ENCODE measurements at places on chromosomes 2 and 18.

GRCh38 chr2:113198790-113199612 lies 25.2 kb downstream of the PSD4 start:
- DNase-seq, result peak; percentile 83

- no peak for DNase-seq
These were observed 31.4 kb downstream of the TIMM21 start for GRCh38 chr18:74179623-74180199.

GRCh38 chr2:1780693-1781092 lies 36.4 kb upstream of the PXDN start:
- DNase-seq, result no peak

- no peak for DNase-seq
These were observed 31.9 kb downstream of the ASB1 start for GRCh38 chr2:238458651-238459050.

- DNase-seq, result no peak
These were observed 5.9 kb downstream of the GBX2 start for GRCh38 chr2:236162031-236162845.

GRCh38 chr18:55396267-55396905 lies 191.6 kb downstream of the TCF4 start:
- no peak for DNase-seq

DNA sequence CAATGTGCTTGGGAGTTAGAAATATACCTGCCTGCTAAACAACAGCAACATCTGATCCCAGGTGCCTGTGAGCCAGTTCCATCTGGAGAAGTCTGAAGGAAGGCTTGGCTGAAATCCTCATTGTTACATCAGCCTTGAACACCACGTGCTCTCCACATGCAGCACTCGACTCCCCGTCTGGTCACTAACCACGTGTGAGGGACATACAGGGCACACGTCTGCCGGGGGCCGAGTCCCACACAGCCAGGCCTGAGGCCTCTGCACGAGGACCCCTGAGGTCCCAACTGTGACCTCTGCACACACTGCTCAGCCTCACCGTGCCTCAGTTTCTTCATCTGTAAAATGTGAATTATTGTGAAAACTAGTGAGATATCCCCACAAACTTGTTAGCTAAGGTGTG lies 236.5 kb upstream of the SALL3 start:
- no peak for DNase-seq

GRCh38 chr2:68396093-68396492 lies 31.0 kb downstream of the PLEK start:
- DNase-seq, result no peak

DNA sequence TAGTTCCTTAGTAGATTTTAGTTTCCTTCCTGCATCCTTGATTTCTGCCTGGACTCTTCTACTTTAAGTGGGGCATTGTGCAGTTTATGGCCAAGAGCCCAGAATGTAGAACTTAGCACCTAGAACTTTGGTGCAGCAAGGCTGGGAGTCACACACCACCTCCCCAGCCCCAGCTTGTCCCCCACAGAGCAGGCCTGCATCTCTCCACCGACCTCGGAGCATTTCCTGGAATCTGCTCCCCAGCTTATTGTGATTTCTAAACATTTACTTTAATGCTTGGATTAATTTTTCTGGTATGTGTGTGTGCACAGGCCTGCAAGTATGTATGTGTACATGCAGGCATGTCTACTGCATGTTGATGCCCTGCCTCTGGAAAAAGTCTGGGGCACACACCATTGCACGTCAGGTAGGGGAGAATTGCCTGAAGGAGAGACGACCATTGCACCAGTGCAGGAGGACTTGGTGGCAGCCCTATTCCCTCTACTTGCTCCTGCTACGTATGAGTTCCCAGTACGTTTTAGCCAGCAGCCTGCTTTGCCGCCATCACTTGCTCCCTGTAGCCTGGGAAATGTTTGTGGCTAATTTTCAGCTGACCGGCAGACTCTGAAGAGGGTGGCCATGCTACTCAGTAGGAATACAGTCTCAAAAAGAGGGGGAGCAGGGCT lies 419.9 kb upstream of the HS6ST1 start:
- no peak for DNase-seq

DNA sequence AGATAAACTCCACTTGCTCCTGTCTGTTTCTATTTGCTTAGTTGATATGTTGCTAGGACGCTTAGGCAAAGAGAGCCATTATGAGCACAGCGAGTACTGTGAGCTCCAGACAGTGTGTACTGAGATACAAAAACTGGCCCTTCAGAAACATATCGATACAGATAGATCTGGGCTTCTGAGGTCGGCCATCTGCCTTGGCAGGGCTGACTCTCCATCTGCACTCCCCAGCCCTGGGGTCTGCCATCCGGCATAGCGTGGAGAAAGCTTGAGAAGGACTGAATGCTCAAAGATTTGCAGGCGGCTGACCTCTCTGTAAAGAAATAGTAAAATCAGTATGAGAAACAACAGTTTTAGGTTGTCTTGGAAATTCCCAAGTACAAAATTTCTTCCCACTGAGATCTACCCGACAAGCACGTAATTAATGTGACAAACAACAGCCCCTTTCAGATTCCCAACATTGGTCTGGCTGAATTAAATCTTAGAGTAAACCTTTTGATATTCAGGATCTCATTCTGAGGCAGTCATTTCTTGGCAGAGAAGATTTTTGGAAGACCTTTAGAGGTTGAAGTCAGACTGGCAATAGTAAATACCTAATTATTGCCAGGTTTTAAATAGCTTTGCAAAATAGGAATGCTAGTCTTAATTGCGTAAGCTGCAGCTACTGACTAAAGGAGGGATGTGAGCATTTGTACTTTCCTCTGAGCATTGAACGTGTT lies 127.4 kb downstream of the CHST9 start:
- peak; percentile 59 for DNase-seq

DNA sequence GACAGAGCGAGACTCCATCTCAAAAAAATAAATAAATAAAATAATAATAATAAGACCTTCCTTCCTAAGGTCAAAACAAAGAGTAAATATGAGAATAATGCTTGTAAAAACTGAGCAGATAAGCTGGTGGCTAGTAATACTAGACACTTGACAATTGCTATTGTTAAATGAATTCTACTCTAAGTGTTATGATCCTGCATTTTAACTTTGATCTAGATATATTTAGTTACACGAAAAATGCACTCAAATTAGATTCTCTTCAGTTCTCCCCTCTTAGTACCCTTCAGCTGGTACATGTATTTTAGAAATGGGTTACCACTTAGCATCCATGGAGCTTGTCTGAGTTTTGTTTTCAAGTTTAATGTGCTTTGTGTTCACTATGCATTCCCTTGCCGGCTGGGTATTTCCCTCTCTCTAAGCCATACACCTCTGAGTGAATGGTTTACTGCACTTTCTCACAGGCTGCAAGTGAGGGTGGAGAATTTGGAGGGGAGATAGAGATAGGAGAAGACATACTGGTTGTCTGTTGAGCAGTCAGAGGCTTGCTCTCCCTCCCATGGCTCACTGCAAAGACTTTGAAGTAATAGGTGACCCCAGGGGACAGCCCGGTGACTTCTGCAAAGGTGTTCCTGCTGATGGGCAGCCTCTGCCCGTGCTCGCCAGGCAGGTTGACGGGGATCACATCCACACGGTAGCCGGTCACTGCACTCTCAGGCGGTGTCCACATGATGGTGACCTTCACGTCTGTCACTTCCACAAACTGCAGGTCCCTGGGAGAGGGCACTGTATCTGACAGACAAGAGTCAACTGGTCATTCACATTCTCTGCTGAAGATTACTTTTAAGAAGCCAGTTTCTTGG lies 29.9 kb downstream of the FN1 start:
- DNase-seq, result no peak

DNA sequence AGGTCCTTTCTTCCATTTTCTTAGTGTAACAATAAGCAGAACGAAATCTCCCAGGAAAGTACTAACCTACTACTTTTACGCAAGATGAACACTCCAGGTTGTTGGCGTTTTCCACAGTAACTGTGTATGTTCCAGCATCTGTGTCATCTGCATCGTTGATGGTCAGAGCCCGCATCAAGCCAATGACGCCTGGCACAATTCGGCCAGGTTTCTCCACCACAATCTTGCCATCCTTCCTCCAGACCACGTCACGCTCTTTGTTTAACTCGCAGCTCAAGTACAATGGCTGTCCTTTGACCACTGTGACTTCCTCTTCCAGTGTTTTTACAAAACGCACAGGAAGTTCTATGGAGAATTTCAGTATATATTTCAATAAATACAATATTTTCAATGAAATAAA lies 155.6 kb downstream of the PLEKHA3 start:
- no peak for DNase-seq

- no peak for DNase-seq
These were observed 44.3 kb upstream of the REL start for GRCh38 chr2:60837123-60837522.

DNA sequence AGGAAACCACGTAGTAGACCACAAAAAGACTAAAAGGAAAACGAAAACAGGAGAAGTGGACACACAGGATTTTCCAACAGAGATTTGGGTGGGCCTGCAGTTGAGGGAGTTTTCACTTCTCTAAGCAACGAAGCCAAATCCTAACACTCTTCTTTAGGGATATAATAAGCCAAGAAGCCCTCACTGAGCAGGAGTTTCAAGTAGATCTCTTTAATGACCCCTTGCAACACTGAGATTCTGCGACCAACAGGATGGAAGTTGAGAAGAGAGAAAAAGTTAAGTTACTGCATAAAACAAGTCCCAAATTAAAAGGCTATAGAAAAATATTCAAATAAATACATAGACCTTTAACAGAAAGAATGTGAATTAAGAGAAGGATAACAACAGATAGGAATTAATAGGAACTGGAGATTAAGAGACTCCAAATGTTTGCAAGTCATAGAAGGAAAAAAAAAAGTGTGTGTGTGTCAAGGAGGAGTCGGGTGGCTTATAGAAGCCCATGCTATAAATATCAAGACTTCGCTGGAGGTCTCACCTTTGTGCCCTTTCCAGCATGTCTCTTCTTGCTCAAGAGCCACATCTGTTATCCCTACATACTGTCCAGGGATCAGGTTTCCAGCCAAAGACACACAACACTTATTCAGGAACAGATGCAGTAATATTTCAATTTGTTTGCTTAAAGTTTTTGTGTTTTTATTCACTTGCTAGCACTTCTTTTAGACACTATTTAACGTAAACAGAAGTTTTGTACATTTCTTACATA lies 69.4 kb upstream of the ARHGAP28 start:
- DNase-seq, result no peak

GRCh38 chr18:60018618-60019462 lies 119.0 kb downstream of the PMAIP1 start:
- DNase-seq, result no peak

- DNase-seq, result no peak
These were observed 47.6 kb downstream of the PDE1A start for GRCh38 chr2:182379241-182379640.

DNA sequence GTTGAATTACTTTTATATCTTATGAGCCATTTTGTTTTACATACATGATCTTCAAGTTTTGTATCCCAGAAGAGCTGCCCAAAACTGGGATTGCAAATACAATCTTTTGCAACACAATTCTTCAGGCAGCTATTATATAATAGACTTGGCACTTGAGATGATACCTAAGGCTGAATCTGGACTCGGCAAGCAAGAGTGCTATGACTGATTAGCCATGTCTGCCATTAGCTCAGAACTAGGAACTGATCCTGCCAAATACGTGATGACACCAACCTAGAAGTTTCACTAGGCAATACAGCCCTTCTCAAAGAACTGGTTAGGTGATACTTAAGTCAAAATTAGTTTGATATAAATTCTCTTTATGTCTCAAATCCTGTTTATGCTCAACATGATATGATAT lies 619.6 kb downstream of the CPS1 start:
- DNase-seq, result no peak

DNA sequence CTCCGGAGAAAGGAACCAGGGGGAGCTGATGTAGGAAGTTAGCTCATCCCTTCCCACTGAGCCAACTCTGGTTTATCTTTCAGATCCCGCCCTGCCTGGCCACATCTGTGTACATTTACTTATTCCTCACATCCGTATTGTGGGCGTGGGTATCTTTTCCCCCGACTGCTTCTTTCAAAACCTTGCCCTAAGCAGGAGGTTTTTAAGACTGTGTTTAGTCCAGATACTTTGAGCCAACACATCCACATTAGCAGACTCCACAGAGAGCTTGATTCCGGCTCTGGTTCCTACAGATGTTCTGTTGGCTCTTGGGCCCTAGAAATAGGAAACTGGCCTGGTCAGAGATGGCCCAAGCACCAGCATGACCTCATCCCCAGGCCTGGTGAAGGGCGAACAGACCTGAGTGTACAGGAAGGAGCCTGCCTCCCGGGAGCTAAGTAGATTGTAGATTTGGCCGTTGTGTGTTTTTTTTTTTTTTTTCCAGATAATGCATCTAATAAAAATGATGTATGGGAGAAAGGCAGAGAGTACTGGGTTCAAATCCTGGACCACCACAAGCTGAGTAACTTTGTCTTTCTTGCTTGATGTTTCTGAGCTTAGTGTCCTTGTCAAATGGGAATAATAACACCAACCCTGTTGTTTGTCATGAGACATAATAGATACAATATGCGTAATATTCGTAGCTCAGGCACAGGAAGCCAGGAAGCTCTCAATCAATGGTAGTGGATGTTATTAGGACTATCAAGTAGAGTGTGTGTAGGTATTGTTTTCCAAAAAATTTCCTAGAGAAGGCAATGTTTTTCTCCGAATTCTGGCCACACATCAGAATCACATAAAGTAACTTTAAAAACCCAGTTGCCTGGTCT lies 92.3 kb downstream of the PRKCE start:
- DNase-seq, result no peak

DNA sequence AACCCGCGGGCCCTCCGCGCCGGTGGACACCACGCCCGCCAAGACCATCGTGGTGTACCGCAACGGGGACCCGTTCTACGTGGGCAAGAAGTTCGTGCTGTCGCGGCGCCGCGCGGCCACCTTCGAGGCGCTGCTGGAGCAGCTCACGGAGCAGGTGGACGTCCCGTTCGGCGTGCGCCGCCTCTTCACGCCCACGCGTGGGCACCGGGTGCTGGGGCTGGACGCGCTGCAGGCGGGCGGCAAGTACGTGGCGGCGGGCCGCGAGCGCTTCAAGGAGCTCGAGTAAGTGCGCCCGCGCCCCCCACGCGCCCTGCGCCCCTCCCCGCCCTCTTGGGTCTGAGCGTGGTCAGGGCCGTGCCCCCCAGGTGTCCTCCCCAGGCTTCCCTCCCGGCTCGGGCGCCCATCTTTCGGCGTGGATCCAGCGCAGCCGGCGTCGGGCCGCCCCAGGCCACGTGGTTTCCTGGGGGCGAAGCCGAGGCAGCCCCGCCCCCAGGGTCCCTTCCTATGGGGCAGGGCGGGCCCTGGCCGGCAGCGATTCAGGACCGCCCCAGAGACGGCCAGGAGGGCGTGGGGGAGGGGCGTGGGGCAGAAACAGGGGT lies 481 bp downstream of the DCDC2C start:
- DNase-seq, result no peak
